ENCODE measurements at places on chromosomes 3 and 15. TPM values are rescaled to one million over a fixed set of nuclear protein-coding genes. Genes with fewer than 3 reads are reported as not detected.

GRCh38 chr3:43769097-43769884, 78.6 kb downstream of the ABHD5 start:
- peak; percentile 45 for DNase-seq

DNA sequence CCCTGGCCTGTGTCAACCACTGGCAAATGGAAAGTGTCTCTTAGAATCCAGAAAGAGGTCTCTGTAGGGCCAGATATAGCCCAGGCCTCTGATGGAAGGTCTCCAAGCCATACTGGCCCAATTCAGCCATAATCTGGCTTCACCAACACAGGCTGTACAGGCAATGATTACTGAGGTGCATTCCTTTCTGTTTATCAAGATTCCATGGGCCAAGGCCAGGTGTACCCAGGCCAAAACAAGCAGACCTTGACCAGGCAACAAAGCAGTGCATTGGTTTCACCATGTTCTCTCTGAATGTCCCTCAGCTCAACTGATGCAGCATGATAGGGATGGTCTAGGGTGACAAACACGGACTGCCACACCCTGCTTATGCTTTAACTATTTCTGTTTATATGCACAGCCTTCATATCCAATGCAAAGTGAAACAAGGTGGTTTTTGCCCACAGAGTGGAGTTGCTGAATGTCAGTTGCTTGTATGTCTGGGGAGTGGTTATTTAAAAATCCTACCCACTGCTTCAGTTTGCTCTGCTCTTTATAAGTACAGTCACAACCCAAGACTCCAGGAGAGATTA, 25.2 kb downstream of the CCNL1 start:
- no peak for DNase-seq

The TUSC7 gene
- total RNA-seq: not detected

The GUCA1C gene
- total RNA-seq: not detected

The AGTR1 gene
- not detected for total RNA-seq

The COL6A5 gene
- 0.11 TPM for total RNA-seq

The ADGRG7 gene
- not detected for total RNA-seq

Measured in esophagus squamous epithelium (tissue), 5 donors.